K562 (cell line): ENCODE measurements at places on chromosomes 5 and 9. TPM values are rescaled to one million over a fixed set of nuclear protein-coding genes. Genes with fewer than 3 reads are reported as not detected.

The PLPP7 gene
- 0.86 TPM in 1 of 2 replicates, not detected in the other for polyA plus RNA-seq

DNA sequence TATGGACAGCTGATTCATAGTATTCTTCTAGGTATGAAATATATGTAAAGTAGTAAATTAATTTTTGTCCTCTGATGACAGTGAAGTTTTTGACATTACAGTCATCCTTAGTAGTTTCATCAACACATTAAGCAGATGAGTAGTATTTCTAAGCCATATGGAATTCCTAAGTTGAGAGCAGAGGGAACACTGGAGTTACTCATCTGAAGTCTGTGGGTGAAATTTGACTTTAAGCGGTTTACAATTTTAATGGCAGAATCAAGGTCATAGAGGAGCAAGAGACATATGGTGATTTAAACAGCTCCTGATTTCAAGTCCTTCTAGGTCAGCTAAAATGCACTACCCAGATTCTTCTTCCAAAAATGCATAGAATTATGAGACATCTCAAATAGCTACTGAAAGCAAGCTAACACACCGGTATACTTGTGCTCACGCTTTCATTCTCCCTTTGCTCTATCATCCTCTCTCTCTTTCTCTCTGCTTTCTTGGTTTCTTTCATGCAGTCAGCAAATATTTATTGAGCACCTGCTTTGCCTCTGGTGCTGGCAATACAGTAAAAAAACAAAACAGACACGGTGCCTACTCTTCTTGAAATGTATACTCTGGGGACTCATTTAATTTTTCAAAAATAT lies 235.9 kb downstream of the FER start:
- no peaks in the 10 kb centered on the region for H3K4me1 ChIP-seq
- H3K36me3 ChIP-seq: no peaks in the 10 kb centered on the region
- H3K4me3 ChIP-seq: no peak overlapping the region
- DNase-seq: no peak
- no peaks in the 10 kb centered on the region for H3K27me3 ChIP-seq

GRCh38 chr9:33041432-33042188 lies 16.5 kb downstream of the DNAJA1 start:
- H3K27me3 ChIP-seq: no peaks in the 10 kb centered on the region
- H3K36me3 ChIP-seq: peaks cover 53% of the 10 kb centered on the region; the same call in 2 of the 3 replicates

- no peaks in the 10 kb centered on the region for H3K36me3 ChIP-seq
- no peak for DNase-seq
- peaks cover 8% of the 10 kb centered on the region for H3K4me1 ChIP-seq
- no peaks in the 10 kb centered on the region for H3K27me3 ChIP-seq
- H3K4me3 ChIP-seq: no peak overlapping the region
Observed at GRCh38 chr9:70406434-70406862, 8.0 kb downstream of the KLF9 start.

DNA sequence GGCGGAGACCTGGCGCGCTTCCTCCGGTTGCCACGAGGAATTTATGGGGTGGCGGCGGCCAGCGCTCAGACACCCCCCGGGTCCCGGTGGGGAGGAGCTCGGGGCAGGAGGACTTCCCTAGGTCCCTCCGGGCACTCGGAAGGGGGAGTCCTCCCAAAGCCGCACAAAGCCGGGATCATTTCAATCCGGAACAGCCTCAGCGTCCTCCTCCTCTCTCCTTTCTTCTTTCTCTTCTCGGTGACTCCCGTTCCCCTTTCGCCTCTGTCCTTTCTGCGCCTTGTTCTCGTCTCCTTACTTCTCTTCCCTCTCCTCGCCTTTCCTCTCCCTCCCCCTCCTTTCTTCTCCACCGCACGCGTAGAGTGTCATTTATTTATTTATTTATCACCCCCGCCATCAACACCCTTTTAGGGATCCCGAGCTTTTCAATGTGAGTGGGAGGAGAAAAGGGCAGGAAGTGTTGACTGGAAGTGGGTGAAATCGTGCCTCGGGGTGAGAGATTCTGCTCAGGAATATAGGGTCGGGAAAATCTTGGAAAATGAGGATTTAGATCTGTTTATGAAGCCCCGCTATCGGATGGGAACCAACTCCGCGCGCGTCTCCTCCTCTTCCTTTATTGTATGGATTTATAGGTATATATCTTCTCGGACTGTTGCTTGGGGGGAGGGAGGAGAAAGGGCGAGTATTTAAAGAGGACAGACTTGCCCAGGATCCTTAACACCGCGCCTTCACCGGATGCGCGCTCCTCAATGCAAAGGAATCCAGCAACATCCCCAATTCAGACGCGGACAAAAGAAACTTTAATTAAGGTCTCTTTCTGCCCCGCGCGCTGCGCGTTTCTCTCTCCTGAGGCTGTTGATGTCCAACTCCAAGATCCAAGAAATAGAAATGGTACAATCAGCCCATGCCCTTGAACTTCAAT lies 2.0 kb upstream of the ZNF462 start:
- DNase-seq: no peak
- H3K4me1 ChIP-seq: no peaks in the 10 kb centered on the region
- H3K4me3 ChIP-seq: no peak overlapping the region
- H3K36me3 ChIP-seq: no peaks in the 10 kb centered on the region
- H3K27me3 ChIP-seq: peaks cover 8% of the 10 kb centered on the region

The SLC25A2 gene
- polyA plus RNA-seq: not detected in 2 replicates

DNA sequence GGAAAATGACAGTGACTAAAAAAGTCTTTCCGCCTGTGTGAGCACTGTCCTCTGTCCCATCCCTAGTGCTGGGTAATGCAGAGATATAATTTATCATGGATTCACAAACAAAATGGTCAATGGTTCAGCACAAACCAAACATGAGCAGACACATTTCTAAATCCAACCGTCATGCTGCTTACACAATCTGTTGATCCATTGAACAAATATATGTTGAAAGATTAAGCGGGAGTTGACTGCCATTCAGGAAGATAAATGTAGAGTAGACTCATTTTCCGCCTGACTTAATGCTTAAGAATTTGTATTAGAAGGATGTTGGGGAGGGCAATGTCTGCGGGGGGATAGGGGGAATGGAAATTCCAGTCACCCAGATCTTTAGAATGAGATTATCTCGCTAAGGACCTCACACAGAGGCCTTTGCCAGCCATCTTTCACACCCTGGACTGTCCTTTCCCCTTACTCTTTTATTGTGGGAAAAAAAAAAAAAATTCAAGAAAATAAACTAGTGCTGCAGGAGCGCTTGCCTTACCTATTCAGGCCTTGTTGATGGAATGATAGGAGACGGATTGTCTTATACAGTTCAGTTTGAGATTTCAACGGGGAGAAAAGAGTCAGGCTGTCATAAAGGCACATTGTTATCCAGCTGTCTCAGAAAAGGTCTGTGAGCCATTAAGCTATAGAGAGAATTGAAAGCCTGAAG lies 153.7 kb downstream of the TLE1 start:
- no peak overlapping the region for H3K4me3 ChIP-seq
- H3K27me3 ChIP-seq: no peaks in the 10 kb centered on the region
- H3K36me3 ChIP-seq: no peaks in the 10 kb centered on the region
- no peaks in the 10 kb centered on the region for H3K4me1 ChIP-seq
- no peak for DNase-seq

DNA sequence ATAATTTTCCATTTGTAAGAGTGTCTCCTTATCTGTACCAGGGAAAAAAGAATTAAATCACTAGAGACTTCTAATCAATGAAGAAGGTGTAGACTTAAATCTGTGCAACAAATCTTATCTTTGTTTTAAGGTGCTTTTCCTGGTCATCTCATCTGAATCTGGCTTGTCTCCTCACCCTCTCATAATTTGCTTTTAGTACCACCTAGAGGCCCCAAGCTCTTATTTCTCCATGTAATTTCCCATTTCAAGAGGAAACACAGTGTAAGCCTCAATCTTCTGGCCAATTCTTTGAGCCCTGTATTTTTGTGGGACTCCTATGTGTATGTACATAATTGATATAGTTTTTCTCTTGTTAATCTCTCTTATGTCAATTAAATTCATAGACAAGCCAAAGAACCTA lies 1975.3 kb upstream of the CDH6 start:
- H3K36me3 ChIP-seq: no peaks in the 10 kb centered on the region
- DNase-seq: no peak
- H3K4me3 ChIP-seq: no peak overlapping the region
- no peaks in the 10 kb centered on the region for H3K27me3 ChIP-seq
- no peaks in the 10 kb centered on the region for H3K4me1 ChIP-seq
